ENCODE measurements at places on chromosomes 6 and 20.

GRCh38 chr20:19310541-19310940, 98.1 kb downstream of the SLC24A3 start:
- no peak for DNase-seq

GRCh38 chr6:130932921-130933320, 105.7 kb downstream of the SMLR1 start:
- DNase-seq = no peak

GRCh38 chr20:36491901-36492617, 49.3 kb upstream of the MYL9 start:
- no peak for DNase-seq

DNA sequence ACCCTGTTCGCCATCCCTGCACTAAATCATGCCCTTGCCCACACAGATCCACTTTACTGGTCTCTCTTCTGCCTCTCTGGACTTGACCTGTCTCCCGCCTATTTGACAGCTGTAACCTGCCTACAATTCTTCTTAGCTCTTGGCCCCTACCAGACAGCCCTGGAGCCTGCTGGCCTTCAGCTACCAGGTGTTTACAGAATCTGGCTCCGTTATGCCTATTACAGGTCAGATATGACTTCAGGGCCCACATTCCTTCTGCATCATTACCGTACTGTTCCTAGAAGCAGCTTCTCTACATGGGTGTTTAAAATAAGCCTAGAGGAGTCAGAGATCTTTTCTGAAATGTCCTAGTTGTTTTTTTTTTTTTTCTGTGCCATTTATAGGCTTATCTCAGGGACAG, 45.4 kb upstream of the CCN6 start:
- DNase-seq = no peak

- DNase-seq = no peak
Measured at GRCh38 chr6:153976921-153977693, 61.9 kb upstream of the OPRM1 start.

DNA sequence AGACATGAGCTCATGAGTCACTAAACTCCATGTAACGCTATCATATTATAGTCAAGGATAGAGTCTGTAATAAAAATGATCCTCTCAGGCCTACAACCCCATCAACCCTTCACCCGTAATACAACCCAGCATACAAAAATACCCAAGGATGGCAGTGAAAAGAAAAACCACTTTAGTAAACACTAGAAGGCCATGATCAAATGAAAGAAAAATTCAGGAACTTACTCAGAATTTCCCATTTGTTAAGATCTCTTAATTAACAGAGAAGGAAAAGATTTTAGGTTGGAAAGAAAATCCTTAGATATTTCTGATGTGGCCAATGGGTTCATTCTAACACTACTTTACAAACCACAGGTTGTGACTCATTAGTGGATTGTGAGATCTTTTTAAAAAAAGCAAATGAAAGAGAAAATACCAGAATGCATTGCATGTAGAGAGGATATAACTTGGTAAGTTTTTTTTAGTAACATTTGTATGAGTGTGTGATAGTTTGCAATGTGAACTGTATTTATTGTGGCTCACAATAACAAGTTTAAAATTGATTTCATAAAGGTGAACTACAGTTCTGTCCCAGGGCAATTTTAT, 8.0 kb upstream of the UBE2J1 start:
- no peak for DNase-seq

DNA sequence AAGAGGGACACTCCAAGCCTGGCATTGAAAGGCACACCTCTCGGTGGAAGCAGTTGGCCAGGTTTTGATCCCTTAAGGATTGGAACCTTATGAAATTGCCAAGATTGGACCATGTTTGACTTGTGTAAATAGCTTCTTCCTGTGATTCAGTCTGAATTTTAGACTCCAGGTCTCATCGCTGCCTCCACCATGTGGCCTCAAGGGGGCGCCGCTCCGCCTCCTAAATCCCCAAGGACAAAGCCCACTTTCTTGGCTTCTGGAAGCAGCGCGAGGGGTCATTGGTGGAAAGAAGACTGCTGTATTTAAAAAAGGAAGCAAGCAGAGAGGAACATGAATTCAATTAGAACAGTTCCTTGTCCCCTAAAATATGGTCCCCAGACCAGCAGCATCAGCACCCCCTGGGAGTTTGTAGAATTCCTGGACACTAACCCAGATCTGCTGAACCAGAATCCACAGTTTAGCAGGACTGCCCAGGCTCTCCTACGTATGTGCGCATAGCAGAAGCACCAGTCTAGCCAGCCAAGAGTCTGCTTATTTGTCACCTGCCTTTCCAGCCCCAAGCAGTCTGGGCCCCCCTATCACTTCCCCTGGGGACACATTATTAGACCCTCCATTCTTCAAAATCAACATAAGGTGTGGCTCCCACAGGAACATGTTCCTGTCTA, 108.5 kb downstream of the LY86 start:
- DNase-seq = no peak

- no peak for DNase-seq
Measured at GRCh38 chr6:24330137-24330732, 27.6 kb downstream of the DCDC2 start.

DNA sequence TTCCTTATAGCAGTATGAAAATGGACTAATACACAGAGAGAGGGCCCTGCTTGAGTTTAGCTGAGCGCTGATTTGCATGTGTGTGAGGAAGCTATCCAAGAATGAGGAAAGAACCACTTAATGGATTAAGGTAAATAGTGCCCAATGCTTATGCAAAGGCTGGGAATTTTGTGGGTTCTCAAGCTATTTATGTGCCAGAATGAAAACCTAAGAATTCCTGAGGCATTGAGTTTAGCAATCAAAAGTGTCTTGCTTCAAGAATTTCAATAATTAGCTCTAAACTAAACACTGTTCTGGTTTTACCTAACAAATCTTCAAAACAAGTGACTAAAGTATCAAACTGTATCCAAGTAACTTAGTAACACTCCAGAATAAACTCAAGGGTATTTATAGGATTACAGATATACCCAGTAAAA, 7.0 kb upstream of the OR14J1 start:
- DNase-seq = no peak

- DNase-seq = no peak
Measured at GRCh38 chr20:32470025-32470861, 112.1 kb downstream of the ASXL1 start.

- DNase-seq = no peak
Measured at GRCh38 chr20:23880417-23880816, 869 bp upstream of the CST5 start.

DNA sequence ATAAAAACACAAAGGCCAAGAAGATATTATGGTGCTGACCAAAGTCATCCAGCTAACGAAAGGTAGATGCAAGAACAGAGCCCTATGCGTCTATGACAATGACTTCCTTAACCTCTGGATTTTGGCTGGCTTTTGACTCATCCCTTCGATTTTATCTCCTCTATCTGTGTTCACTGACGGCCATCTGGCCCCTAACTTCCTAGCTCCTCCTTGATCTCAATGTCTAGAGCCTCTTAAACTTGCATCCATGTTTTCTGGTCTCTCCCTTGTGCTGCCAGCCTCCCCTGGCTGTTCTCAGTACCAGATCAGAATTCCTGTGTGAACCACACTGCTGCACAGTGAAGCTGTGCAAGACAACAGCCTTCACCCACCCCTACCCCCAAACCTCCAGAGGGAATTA, 452.9 kb downstream of the UTRN start:
- DNase-seq = no peak

DNA sequence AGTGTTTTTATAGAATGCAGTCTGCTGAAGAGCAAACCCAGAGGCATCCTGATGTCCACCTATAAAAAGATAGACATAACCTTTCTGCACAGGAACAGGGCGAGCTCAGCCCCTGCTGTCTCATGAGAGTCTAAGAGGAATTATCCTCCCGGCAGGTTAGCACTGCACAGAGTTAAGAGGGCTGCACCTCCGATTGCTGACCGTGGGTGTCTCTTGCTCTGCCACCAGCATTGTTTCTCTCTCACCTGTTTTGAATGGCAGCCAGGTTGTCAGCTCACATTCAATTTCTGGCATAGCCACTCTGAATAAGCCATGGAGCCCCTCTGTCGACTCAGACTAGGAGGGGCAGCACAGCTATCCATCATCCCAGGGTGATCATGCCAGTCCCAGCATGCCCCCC, 211.2 kb downstream of the PHACTR1 start:
- DNase-seq = no peak

GRCh38 chr6:119310486-119311036, 39.0 kb downstream of the MAN1A1 start:
- DNase-seq = no peak

DNA sequence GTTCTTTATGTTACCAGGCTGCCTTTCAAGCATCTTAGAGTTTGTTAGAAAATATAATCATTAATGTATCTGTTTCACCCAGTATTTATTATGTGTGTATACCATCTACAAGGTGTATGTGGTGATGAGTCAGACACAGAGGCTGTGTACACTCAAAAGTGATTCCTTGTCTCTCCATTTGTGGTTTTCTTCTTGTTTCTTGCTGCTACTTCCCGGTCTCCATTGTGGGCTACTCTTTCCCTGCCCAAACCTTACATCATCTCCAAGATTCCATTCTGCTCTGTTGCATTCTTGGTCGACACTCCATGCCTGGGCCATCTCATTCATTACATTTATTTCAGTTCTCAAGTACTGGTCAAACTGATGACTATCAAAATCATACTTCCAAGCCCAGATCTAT, 182.2 kb upstream of the STXBP5 start:
- DNase-seq = no peak

DNA sequence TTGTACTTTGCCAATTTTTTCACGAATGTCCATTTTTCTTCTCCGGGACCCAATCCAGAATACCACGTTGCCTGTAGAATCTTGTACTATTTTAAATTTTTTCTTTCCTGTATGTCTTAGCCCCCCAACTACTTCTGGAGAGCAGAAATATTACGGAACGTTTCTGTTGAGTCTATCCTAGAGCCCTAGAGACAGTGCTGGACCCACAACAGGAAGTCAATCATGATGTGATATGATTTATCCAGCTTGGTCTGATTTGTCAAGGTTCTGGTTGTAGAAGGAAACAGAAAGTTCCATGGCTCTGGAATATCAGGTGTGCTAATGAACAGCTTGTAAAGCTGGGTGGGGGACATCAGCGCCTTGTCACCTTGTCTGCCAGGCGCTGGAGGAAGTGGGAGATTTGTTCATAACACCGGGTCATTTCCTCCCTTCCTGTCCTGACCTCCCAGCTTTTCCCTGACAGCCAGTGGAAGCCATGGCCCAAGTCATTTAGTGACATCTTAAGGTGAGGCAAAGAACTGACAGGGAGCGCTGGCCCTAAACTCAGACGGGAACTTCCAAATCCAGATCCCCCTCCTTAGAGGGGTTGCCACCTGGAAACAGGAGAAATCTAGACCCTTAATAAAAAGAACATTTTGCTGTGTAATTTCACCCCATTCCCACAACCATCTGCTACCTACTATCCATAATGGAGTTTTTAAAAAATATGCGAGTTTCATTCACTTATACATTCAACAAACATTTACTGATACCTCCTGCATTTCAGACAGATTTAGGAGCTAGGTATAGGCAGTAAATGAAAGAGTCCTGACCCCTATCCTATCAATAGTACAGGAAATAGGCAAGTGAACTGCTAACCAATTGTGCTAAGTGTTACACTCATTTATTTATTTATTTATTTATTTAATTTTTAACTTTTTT, 130.5 kb downstream of the ZFP64 start:
- DNase-seq = peak; percentile 23

GRCh38 chr6:137764464-137764863, 102.6 kb upstream of the TNFAIP3 start:
- no peak for DNase-seq

DNA sequence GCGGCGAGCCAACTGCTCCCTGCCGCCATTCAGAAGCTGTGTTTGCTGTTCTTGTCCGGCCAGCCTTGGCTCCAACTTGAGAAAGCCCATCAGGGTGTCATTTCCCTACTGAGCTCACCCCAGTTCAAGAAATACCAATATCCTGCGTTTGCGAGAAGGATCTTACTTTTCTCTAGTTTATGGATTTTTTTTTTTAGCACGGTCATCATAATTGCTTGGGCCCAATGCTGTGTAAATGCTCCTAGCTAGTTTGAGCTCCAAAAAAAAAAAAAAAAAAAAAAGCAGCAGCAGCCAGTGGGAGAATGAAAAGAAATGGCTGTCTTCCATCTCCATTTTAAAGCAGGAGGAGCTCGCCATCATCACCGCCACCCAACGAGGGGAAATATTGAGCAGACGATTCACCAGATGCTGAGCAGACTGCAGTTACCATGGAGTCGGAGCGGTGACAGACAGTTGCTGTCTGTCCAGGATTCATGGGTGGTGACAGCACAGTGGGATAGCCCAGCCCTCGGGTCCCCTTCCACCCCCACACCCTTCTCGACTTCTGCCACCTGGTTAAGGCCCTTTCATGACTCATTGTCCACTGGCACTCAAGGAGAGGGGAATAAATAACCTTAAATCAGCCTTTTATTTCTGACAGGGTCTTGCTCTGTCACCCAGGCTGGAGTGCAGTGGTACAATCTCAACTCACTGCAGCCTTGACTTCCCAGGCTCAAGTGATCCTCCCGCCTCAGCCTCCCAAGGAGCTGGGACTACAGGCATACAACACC, 132.4 kb upstream of the SNX9 start:
- no peak for DNase-seq

- no peak for DNase-seq
Measured at GRCh38 chr6:126170978-126171382, 168.9 kb upstream of the CENPW start.

- no peak for DNase-seq
Measured at GRCh38 chr20:3798908-3799248, 2.8 kb downstream of the CDC25B start.

- DNase-seq = peak; percentile 78
Measured at GRCh38 chr20:49587111-49587570, 19.2 kb upstream of the PTGIS start.

DNA sequence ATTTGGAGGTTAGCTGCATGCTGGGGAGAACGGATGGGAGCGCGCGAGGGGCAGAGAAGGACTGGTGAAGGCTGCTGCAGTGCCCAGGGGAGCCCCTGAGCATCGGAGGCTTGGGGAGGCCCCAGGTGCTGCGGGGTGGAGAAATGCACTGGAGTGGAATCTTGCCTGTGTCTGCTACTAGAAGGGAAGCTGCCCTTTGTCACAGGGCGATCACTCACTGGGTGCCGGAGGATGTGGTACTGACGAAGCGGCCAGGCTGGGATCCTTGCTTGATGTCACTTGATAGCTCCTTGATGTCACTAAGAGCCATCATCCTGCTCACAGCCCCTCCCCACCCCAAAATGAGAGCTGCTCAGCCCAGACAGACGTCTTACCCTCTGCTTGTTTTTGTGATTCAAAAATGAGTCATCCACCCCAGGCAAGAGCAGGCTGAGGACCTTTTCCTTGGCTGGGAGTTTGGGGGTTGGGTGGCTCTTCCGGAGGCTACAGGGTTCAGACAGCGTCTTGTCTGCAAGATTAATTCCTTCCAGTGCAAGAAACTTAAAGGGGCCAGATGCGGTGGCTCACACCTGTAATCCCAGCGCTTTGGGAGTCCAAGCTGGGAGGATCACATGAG, 62.6 kb upstream of the PMEPA1 start:
- DNase-seq = no peak

All from right renal cortex interstitium (tissue), 3 donors.